ENCODE measurements at places on chromosomes 11 and 22. TPM values are rescaled to one million over a fixed set of nuclear protein-coding genes. Genes with fewer than 3 reads are reported as not detected.

GRCh38 chr11:106840947-106841346, 177.3 kb downstream of the GUCY1A2 start:
- no peak for DNase-seq

GRCh38 chr11:73350908-73351636, 25.1 kb upstream of the RELT start:
- no peak for DNase-seq

GRCh38 chr11:75571625-75572024, 9.6 kb downstream of the SERPINH1 start:
- DNase-seq: peak; percentile 89

DNA sequence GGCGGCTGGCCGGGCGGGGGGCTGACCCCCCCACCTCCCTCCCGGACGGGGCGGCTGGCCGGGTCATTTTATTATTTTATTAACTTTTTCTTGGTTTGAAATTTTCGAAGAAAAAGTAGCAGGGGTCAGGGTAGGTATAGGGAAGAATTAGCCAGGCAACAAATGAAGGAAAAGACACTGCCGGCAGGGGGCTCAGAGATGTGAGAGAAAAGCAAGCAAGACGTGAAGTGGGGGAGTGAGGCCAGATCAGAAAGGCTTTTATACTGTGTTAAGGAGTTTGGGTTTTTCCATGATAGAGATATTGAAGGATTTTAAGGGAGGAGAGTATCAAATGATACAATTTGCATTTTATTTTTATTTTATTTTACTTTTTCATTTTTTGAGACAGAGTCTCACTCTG, 19.0 kb downstream of the RNF214 start:
- no peak for DNase-seq

GRCh38 chr11:61541598-61541997, 33.0 kb downstream of the LRRC10B start:
- DNase-seq: no peak

GRCh38 chr11:111777094-111778046, 11.2 kb upstream of the PPP2R1B start:
- no peak for DNase-seq

GRCh38 chr22:31477329-31477728, 12.3 kb downstream of the EIF4ENIF1 start:
- DNase-seq: no peak

- DNase-seq: no peak
Observed at GRCh38 chr11:46386674-46387073, 4.9 kb downstream of the CHRM4 start.

GRCh38 chr11:110645253-110645652, 67.0 kb downstream of the ARHGAP20 start:
- DNase-seq: no peak

DNA sequence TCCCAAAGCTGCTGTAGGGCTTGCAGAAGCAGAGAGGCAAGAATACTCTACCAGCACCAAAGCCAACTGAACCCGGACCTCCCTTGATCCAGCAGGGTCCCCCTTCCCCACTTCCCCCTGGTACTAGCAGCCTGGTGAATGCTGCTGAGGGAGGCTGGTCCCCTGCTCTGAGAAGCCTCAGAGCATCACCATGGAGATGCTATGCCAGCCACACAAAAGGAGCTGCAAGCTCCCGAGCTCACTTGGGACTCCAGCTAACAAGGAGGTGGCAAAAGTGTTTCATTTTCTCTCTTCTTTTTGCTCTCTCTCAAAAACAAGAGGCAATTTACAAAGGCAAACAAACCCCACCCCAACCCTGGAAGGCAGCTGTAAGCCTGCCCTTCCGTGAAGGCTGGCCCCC, 509.8 kb downstream of the BUD13 start:
- no peak for DNase-seq

DNA sequence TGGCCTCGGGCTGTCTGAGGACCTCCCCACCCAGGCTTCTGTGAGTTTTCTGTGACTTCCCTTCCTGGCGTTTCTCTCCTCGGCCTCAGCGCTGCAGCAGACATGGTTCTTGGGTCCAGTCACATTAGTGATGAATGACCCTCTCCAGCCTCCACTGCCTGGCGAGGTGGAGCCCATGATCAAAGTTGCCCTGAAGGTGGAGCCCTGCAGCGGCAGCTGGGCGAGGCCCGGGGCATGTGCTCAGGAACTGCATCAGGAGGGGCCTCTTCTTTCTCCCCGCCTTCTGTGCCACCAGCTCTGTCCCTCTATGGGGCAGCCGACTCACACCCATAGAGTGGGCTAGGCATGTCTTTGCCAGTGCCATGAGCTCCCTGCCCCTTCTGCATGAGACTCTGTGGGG, 1079.7 kb downstream of the TBC1D22A start:
- DNase-seq: peak; percentile 56

GRCh38 chr11:23590596-23591308, 730.5 kb upstream of the CCDC179 start:
- DNase-seq: no peak

GRCh38 chr11:130599073-130599654, 150.7 kb downstream of the ADAMTS15 start:
- no peak for DNase-seq

Gene TEX54
- total RNA-seq: not detected

Gene MUC6
- not detected for total RNA-seq

Gene SLC22A24
- total RNA-seq: not detected

Gene KRTAP5-9
- not detected for total RNA-seq

Gene RAG2
- total RNA-seq: not detected

Gene ATG2A
- total RNA-seq: 24.6 TPM

Gene LDHA
- total RNA-seq: 353 TPM
